ENCODE measurements at places on chromosomes 7 and 10.

DNA sequence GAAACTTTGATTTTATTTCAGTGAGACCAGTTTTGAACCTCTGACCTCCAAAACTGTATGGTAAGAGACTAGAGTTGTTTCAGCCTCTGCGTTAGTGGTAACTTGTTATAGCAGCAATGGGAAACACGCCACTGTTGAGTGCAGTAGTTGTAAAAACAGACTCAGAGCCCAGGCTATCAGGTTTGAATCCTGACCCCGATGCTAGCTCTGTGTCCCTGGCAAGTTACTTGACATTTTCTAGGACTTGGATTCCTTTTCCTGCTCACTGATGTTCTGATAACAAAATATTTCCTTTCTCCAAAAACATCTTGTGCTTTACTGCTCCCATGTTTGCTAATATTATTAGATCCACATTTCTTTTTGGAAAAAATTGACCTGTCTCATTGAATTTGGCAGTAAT lies 131.0 kb downstream of the PLXDC2 start:
- DNase-seq = no peak

GRCh38 chr10:24848195-24848594 lies 104.2 kb downstream of the PRTFDC1 start:
- no peak for DNase-seq

DNA sequence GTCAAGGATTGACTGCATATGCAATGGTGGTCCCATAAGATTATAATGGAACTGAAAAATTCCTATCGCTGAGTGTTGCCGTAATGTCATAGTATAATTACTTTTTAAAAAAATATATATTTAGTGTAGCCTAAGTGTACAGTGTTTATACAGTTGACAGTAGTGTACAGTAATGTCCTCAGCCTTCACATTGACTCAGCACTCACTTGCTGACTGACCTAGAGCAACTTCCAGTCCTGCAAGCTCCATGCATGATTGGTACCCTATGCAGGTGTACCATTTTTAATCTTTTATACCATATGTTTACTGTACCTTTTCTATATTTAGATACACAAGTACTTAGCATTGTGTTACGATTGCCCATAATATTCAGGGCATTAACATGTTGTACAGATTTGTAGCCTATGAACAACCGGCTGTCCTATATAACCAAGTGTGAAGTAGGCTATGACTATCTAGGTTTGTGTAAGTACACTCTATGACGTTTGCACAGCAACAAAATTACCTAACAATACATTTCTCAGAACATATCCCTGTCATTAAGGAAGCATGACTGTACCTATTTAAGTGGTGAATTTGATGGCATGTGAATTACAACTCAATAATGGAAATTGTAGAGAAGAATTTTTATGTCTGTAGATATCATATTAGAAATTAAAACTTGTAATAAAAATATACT lies 40.9 kb downstream of the CCNY start:
- DNase-seq = no peak

DNA sequence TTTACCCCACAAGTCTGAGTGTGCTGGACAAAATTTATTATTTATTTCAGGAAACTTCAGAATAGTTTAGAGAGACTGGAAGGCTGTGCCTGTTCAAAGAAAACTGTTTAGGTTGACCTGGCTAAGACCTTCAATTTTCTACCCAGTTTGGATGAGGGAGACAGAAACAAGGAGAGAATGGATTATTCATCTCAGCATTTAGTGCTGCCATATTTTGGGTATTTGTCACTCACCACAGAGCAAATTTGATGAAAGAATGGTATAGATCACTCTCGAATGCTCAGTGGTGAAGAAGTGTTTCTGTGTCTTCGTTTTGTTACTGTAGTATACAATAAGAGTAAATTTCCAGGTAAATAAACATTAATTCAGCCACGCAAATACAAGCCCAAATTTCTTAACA lies 71.8 kb downstream of the SEMA3C start:
- no peak for DNase-seq

GRCh38 chr7:116571037-116571436 lies 46.2 kb downstream of the CAV1 start:
- DNase-seq = no peak

- no peak for DNase-seq
Measured at GRCh38 chr10:29250066-29250465, 38.8 kb upstream of the LYZL1 start.

DNA sequence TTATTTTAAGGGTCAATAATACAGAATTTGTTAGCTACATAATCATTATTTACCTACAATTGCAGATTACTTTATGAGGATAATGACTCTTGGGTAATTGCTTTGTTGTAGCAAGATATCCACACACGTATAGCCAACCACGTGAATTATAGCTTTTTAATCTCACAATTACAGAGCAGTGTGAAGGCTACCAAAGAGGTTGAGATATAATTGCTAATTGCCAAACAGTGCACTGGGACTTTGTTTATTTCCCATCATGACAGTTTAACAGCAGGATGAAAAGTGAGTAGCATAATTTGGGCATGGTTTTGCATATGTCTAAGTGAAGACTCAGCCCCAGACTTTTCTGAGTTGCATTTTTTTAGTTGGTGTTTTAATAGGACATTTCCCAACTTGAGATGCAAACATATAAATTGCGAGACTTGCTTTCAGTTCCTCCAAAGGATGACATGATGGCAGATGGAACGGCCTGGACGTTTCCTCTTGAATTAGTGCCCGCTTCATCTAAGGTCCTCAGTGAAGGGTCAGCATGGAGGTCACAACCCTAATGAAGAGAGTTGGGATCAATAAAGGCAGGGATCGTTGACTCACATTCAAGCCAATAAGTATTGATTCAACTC lies 180.7 kb upstream of the GPR26 start:
- DNase-seq = peak; percentile 89

DNA sequence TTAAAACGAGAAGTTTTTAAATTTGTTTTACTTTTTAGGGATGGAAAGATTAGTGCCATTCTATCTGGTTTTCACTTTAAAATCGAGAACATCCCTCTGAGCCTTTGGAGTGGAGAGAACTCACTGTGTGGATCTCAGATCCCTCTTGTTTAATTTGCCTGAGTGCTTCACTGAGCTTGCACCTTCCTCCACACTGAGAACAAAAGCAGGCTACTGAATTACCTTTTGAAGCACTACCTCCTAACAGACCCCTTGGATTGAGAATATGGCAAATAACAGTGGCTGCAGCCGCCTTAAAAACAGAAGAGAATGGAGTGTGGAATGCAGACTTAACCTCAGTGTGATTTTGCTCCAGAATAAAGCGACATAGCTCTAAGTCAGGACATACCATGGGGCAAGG lies 204.7 kb downstream of the CNTNAP2 start:
- no peak for DNase-seq

- no peak for DNase-seq
Measured at GRCh38 chr7:110681941-110682340, 409.0 kb upstream of the LRRN3 start.

- DNase-seq = no peak
Measured at GRCh38 chr7:11923376-11923930, 91.5 kb upstream of the THSD7A start.

GRCh38 chr7:98760201-98760651 lies 109.6 kb downstream of the TMEM130 start:
- DNase-seq = no peak

GRCh38 chr7:98163704-98164494 lies 47.3 kb upstream of the BHLHA15 start:
- no peak for DNase-seq

DNA sequence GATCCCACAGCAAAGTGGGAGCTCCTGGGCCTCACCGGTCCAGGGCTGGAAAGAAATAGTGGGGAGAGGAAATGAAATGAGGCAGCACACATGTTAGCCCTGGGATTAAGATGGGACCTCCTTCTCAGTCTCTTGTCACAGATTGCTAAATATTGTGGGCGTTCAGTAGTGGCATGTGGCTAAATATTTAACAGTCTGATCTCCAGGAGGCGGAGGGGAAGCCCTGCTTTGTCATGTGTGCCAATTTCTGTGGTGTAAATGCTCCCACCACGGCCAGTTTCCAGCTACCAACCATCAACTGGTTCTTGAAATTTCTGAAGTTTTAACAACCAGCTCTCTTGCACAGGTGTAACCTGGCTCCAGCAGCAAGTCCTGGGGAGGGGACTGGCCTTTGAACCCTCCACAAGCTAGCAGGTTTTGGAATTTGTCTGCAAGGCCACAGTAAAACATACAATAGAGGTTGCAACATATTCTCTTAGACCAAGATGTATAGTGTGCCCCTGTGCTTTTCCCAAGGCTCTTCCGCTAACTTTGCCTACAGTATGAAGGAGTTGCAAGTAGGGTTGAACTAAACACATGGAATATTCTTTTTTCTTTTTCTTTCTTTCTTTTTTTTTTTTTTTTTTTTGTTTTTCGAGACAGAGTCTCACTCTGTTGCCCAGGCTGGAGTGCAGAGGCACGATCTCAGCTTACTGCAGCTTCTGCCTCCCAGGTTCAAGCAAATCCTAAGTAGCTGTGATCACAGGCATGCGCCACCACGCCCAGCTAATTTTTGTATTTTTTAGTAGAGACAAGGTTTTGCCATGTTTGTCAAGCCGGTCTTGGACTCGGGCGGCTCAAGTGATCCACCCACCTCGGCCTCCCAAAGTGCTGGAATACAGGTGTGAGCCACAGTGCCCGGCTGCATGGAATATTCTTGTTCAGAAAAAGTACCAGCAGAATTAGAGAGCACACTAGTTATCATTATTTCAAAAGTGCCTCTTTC lies 103.1 kb upstream of the PCBD1 start:
- DNase-seq = peak; percentile 93

- DNase-seq = no peak
Measured at GRCh38 chr7:30994206-30995100, 30.7 kb downstream of the GHRHR start.

- no peak for DNase-seq
Measured at GRCh38 chr7:105705427-105705826, 124.1 kb upstream of the EFCAB10 start.

GRCh38 chr7:26499315-26499897 lies 207.7 kb downstream of the SNX10 start:
- DNase-seq = no peak

GRCh38 chr7:151818674-151819519 lies 58.0 kb downstream of the PRKAG2 start:
- no peak for DNase-seq

DNA sequence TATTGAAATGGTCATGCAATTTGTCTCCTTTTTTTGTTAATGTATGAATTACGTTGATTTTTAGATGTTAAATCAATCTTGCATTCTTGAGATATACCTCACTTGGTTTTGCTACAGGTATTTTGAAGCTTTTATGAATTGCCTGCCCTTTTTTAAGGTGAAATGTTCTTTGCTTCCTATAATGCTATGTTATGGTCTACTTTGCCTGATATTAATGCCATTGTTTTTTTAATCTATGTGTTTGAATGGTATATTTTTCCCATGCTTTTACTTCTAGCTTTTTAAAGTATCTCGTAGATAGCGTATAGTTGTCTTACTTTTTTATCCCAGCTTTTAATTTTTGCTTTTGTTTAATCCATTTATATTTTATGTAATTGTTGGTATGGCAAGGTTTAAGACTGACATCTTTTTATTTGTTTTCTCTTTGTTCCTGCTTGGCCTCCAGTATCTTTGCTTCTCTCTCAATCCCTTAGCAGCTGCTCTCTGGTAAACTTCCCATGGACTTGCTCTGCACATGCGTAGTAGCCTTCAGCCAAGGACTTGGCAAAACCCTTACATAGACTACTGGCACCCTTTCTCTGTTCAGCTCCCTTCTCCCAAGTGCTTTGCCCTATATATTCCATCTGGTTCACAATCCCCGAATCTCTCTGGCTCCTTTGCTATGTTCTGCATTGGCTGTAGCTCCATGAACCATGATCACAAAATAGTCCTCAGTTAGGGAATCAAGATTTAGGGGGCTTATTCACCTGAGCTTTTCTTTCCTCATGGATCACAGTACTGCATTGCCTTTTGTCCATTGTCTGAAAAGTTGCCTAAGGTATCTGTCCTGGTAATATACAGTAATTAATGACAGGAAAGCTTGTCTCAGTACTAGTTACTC lies 8.4 kb downstream of the TRIM24 start:
- no peak for DNase-seq

GRCh38 chr7:142012825-142013511 lies 17.3 kb downstream of the MGAM start:
- DNase-seq = peak; percentile 39

DNA sequence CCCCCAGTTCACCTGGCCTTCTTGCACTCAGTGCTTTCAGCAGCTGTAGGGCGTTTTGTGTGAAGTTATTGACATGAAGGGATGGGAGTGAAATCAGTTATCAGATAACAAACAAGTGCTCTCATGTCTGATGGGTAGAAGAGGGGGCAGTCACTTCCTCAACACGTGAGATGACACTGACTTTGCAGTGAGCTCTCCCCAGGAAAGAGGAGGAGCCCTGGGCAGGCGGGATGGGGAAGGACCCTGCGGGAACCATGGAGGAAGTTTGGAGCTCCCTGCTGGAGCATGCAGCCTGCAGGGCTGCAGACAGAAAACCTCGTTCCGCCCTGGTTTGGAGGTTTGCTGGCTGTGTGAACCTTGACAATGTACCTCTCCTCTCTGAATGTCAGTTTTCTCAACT lies 38.7 kb downstream of the GPR26 start:
- no peak for DNase-seq

GRCh38 chr7:64574540-64575099 lies 11.7 kb upstream of the ZNF680 start:
- no peak for DNase-seq

- DNase-seq = no peak
Measured at GRCh38 chr10:361203-362081, 226.2 kb downstream of the ZMYND11 start.

DNA sequence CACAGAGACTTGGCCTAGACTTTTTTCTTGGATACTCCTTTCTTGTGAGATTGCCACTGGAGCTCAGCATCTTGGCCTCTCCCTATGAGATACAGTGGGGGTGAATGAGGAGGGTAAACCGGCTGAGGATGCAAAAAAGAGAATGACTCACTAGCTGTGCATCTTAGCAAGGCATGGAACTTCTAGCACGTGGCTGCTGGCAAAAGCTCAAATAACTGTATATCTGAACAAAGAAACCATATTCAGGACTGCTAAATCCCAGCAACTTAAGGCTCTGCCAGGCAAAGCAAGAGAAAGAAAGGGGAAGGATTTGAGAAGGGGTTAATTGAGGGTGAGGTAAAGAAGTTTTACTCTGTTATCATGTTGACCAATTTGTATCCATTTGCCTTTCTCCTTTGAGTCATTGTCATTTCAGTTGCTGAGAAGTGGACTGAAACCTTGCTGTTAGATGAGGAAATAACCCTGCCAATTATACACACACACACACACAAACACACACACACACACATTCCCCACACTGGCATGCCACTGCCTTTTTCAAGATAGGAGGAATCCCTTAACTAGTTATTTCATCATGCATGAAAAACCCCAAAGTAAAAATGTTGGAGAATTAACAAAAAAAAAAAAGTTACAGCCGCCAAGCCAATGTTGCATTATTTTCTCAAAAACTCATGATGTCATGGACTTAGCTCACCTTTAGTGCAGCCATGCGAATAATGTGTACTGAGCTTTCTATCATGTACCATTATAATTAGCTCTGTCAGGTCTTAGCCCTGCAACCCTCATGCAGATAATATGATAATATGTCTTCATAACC lies 997.3 kb downstream of the LRMDA start:
- DNase-seq = peak; percentile 67

- peak; percentile 1 for DNase-seq
Measured at GRCh38 chr7:141558544-141559183, 7.5 kb downstream of the AGK start.
